ENCODE measurements at places on chromosomes 5 and 9. TPM values are rescaled to one million over a fixed set of nuclear protein-coding genes. Genes with fewer than 3 reads are reported as not detected.

DNA sequence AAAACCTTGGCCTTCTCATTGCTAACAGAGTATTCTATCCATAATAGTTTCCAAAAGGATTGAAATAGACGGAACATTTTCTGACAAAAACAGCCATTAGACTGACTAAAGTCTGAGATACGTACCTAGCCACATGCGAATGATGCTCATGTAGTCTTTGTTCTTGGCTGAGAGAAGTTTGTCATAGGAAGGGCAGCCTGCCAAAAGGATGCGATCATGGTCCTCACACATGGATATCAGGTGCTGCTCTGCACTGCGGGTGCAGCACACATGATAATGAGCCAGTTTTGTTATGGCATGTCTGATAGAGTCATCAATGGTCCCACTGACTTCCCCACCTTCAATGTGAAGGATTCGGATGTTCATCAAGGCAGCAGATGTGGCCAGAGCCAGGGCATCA is 12.3 kb downstream of the GNE start:
- no peaks in the 10 kb centered on the region for H3K36me3 ChIP-seq
- no peak overlapping the region for H3K27ac ChIP-seq
- H3K27me3 ChIP-seq, result no peaks in the 10 kb centered on the region

Gene ORM2
- polyA plus RNA-seq, result not detected

DNA sequence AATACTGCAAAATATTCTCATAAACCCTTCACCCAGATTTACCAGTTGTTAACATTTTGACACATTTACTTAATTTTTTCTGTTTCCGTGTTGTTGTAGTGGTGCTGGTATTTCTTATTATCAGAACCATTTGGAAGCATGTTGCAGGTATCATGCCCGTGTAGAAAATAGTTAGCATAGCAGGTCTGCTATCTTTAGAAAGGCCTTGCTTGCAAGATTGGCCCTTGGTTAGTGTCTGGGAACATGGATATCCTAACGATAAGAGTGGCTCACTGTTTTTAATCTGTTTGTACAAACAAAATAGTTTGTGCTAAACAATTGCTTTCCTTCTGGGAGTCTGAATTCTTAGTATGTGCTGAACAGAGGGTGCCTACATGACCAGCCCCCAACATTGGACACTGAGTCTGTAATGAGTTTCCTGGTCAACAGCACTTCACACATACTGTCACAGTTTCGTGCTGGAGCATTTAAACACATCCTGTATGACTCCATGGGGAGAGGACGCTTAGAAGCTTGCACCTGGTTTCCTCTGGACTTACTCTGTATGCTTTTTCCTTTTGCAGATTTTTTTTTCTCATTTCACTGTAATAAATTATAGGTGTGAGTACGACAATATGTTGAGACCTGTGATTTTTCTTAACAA is 66.9 kb downstream of the MAN2A1 start:
- peaks cover 37% of the 10 kb centered on the region for H3K4me1 ChIP-seq
- H3K27me3 ChIP-seq, result no peaks in the 10 kb centered on the region
- H3K27ac ChIP-seq, result no peak overlapping the region
- H3K4me3 ChIP-seq, result no peak overlapping the region

DNA sequence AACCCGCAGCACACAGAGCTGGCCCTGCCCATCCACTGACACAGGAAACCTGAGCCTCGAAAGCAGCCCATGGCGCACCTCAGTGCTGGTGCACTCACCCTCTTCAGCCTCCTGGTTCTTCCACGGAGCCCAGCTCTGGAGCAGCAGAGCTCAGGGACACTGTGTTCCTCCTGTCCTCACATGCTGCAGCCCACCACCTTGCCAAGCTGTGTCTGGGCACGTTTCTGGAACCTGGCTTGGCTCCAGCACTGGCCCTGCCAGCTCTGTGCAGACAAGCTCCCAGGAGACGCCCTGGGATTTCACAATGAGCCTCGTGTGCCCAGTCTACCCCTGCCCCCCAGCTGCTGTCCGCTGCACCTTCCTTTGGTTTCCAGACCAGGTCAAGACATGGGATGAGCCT is 119.5 kb downstream of the SYK start:
- no peak overlapping the region for H3K4me3 ChIP-seq
- no peak overlapping the region for H3K27ac ChIP-seq
- H3K27me3 ChIP-seq, result peaks cover 1% of the 10 kb centered on the region
- no peaks in the 10 kb centered on the region for H3K36me3 ChIP-seq
- DNase-seq, result no peak
- H3K4me1 ChIP-seq, result no peaks in the 10 kb centered on the region

DNA sequence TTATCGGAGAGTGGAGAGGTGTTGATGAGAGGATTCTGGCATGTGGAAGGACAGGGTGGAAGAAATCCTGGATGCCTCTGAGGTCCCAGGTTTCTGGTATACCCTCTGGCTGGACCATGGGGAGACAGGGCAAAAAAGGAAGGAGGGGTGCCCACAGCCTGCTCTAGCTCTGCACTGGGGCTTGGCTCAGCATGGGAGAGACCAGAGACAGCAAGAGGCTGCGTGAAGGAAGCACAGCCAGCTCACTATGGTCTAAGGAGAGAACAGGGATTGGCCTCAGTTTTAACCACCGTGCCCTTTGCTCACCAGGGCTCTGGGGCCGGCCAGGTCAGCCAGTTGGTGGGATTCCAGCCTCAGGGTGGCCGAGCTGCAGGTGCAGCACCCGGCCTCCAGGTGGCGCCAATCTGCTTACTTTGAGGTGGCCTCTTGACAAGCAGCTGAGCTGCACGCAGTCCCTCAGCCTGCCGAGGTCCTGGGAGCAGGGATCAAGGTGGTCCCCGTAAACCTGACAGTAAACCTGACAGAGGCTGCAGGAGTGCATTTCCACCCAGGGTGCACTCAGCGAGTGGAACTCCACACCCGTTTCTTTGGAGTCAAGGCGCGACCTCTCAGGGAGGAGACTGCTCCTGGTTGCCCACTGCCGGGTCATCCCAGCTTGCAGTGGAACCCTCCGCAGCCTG is 25.0 kb upstream of the SPTLC1 start:
- H3K4me3 ChIP-seq, result peak overlapping the region; percentile 84
- H3K4me1 ChIP-seq, result peaks cover 8% of the 10 kb centered on the region
- no peaks in the 10 kb centered on the region for H3K36me3 ChIP-seq
- peaks cover 30% of the 10 kb centered on the region for H3K27me3 ChIP-seq

Gene GKAP1
- polyA plus RNA-seq, result 6.2 TPM

- H3K4me1 ChIP-seq, result peaks cover 3% of the 10 kb centered on the region
- no peak for DNase-seq
Measured at GRCh38 chr9:136757751-136758140, 297 bp downstream of the LCN8 start.

DNA sequence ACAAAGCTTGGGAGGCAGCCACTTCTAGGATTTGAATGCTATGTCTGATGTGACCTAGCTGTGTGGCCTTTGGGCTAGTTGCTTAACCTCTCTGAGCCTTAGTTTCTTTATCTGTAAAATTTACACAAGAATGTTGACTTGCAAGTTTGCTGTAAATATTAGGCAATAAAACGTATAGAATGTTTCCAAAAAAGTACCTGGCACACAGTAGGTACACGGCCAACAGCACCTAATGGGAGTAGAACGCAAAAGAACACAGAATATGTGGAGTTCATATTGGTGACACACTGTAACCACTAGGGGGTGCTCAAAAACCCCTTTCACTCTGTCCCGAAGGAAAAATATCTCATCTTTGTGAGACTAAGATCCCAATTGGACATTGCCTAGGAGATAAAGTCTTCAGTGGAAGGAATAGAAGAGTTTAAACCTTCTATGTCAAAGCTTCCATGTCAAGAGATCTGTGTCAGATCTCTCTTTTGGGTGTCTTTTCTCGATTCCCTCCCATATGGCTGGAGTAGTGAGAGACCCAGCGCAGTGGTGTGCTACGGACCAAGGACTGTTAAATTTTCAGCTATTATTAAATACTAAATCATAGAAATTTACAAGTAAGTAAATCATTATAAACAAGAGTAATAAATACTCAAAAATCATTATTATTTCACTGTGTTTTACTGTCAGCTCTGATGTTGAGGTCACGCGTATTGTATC is 145.4 kb upstream of the RAD23B start:
- no peak for DNase-seq
- H3K27me3 ChIP-seq, result peaks cover 16% of the 10 kb centered on the region
- H3K36me3 ChIP-seq, result no peaks in the 10 kb centered on the region
- H3K27ac ChIP-seq, result no peak overlapping the region
- H3K4me1 ChIP-seq, result no peaks in the 10 kb centered on the region

- no peak overlapping the region for H3K4me3 ChIP-seq
- no peak for DNase-seq
- H3K27me3 ChIP-seq, result peaks cover 2% of the 10 kb centered on the region
- H3K4me1 ChIP-seq, result peaks cover 3% of the 10 kb centered on the region
- no peak overlapping the region for H3K27ac ChIP-seq
Measured at GRCh38 chr5:172426086-172426485, 28.2 kb downstream of the SH3PXD2B start.

Gene ESM1
- polyA plus RNA-seq, result 0.11 TPM

Gene AQP7
- polyA plus RNA-seq, result not detected

GRCh38 chr9:110502842-110503241 is 76.7 kb downstream of the SVEP1 start:
- no peak overlapping the region for H3K4me3 ChIP-seq
- H3K36me3 ChIP-seq, result no peaks in the 10 kb centered on the region
- H3K27ac ChIP-seq, result no peak overlapping the region
- no peak for DNase-seq
- peaks cover 9% of the 10 kb centered on the region for H3K27me3 ChIP-seq
- no peaks in the 10 kb centered on the region for H3K4me1 ChIP-seq

GRCh38 chr5:154625031-154625430 is 130.1 kb upstream of the LARP1 start:
- DNase-seq, result no peak
- no peak overlapping the region for H3K4me3 ChIP-seq
- peaks cover 15% of the 10 kb centered on the region for H3K27me3 ChIP-seq
- H3K4me1 ChIP-seq, result no peaks in the 10 kb centered on the region
- H3K27ac ChIP-seq, result no peak overlapping the region

- no peak for DNase-seq
- H3K4me3 ChIP-seq, result no peak overlapping the region
- H3K27ac ChIP-seq, result no peak overlapping the region
- H3K4me1 ChIP-seq, result peaks cover 8% of the 10 kb centered on the region
Measured at GRCh38 chr5:10331341-10331796, 22.1 kb upstream of the MARCHF6 start.

DNA sequence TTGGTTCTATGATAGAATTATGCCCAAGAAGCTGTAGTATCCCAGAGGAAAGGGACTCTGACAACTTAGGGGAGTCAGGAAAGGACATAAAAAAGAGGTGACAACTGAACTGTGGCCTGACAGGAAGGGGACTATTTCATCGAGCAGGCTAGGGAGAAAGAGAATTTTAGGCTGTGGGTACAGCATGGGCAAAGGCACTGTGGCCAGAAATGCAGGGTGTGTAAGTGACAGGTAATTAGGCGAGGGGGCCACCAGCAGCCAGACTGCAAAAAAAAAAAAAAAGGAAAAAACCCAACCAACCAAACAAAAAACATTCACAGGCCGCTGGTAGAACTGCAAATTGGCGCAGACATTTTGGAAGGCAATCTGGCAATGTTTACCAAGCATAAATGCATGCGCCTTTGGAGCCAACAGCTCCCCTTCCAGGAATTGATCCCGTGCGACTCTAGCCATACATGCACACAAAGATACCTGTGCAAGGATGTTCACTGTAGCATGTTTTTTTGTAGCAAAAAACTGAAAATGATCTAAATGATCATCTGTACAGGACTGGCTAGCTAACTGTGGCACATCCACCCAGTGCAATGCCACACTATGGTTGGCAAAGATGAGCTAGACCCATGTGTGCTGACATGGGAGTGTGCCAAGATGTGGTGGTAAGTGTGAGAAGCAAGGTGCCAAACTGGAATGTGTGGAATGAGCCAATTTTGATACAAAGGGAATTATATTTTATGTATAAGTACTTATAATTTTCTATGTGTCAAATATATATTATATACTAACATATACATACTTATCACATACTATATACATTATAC is 1.1 kb downstream of the EIF4E1B start:
- no peak for DNase-seq
- H3K4me3 ChIP-seq, result peak overlapping the region; percentile 75
- peaks cover 78% of the 10 kb centered on the region for H3K27me3 ChIP-seq
- H3K4me1 ChIP-seq, result peaks cover 12% of the 10 kb centered on the region
- peaks cover 7% of the 10 kb centered on the region for H3K36me3 ChIP-seq

Gene FABP6
- polyA plus RNA-seq, result not detected

DNA sequence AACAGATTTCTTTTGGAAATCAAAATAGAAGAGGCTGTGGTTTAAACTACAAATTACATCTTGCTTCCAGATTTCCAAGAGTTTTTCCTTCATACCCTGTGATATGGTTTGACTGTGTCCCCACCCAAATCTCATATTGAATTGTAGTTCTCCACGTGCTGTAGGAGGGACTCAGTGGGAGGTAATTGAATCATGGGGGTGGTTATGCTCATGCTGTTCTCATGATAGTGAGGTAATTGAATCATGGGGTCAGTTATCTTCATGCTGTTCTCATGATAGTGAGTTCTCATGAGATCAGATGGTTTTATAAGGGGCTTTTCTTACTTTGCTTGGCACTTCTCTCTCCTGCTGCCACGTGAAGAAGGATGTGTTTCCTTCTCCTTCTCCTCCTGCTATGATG is 687.0 kb upstream of the ZNF608 start:
- H3K27me3 ChIP-seq, result no peaks in the 10 kb centered on the region
- H3K27ac ChIP-seq, result no peak overlapping the region
- no peak overlapping the region for H3K4me3 ChIP-seq
- DNase-seq, result no peak

GRCh38 chr5:5658226-5658625 is 235.7 kb downstream of the ICE1 start:
- H3K4me3 ChIP-seq, result no peak overlapping the region
- H3K27me3 ChIP-seq, result peaks cover 9% of the 10 kb centered on the region
- peaks cover 3% of the 10 kb centered on the region for H3K4me1 ChIP-seq
- H3K36me3 ChIP-seq, result no peaks in the 10 kb centered on the region
- H3K27ac ChIP-seq, result no peak overlapping the region

- no peak overlapping the region for H3K27ac ChIP-seq
- peaks cover 2% of the 10 kb centered on the region for H3K36me3 ChIP-seq
- DNase-seq, result no peak
- H3K4me1 ChIP-seq, result peaks cover 13% of the 10 kb centered on the region
- H3K27me3 ChIP-seq, result no peaks in the 10 kb centered on the region
Measured at GRCh38 chr9:6687180-6687579, 41.7 kb upstream of the GLDC start.

DNA sequence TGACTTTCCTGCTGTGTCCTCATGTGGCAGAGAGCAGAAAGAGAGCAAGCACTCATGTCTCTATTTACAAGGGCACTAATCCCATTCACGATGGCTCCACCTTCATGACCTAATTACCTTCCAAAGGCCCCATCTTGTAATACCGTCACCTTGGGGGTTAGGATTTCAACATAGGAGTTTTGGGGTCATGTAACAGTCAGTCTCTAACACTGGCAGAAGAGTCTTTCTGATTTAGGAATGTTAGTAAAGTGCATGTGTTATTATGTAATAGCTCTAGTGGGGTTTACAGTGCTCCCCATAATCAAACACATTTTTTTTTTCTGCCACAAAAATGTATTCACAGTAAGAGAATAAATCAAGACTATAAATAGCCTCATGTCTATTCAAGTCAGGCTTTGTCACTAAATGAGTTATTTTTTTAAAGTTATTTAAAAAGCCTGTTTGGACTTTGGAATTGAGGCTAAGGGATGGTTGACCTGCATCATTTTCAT is 19.1 kb downstream of the GALNT10 start:
- no peaks in the 10 kb centered on the region for H3K27me3 ChIP-seq
- no peak for DNase-seq
- H3K27ac ChIP-seq, result no peak overlapping the region
- H3K4me1 ChIP-seq, result peaks cover 41% of the 10 kb centered on the region

Measured in naive thymus-derived CD8-positive, alpha-beta T cell (primary cell).